Amniotic stem cell (primary cell): ENCODE measurements at places on chromosomes 2 and 18.

GRCh38 chr2:46847185-46847710 is 68.4 kb downstream of the MCFD2 start:
- peak; percentile 83 for DNase-seq

GRCh38 chr2:104539649-104540048 is 314.3 kb upstream of the POU3F3 start:
- no peak for DNase-seq

GRCh38 chr2:222292149-222293134 is 6.4 kb downstream of the PAX3 start:
- DNase-seq = no peak

- no peak for DNase-seq
These were observed 55.4 kb downstream of the FAM171B start for GRCh38 chr2:186749219-186749618.

GRCh38 chr18:9849407-9850283 is 36.1 kb upstream of the TXNDC2 start:
- DNase-seq = no peak

DNA sequence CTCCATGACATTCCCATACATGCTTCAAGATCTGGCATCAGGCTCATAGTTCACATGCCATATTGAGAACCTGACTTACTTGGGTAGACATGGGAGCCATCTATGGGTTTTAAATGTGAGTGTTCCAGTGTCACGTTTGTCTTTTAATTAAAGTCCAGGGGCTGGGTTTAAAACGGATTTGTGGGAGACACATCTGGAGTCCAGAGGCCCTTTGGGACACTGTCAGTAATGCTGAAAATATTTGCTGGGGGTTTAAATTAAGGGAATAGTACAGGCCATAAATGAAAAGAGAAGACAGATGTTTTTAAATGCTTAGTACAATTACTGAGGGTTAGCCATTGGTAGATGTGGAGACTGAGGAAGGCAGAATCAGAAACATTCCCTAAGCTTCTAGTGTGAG is 478.0 kb downstream of the PID1 start:
- no peak for DNase-seq

- DNase-seq = no peak
These were observed 1189.1 kb upstream of the NXPH2 start for GRCh38 chr2:139969323-139969722.

GRCh38 chr2:125638345-125638744 is 1017.6 kb upstream of the GYPC start:
- DNase-seq = no peak
